Activated T-cell treated with anti-CD3 and anti-CD28 coated beads, Interleukin-2, amount 50 U/mL, for 72 hours (primary cell): ENCODE measurements at places on chromosomes 2 and 18. TPM values are rescaled to one million over a fixed set of nuclear protein-coding genes. Genes with fewer than 3 reads are reported as not detected.

MRPS9 gene
- 24.6 TPM for total RNA-seq

CCDC121 gene
- total RNA-seq: not detected

DNAH6 gene
- 1.0 TPM for total RNA-seq

GKN1 gene
- total RNA-seq: not detected

SERPINB13 gene
- total RNA-seq: not detected

PUM2 gene
- total RNA-seq: 109 TPM

MAP3K19 gene
- not detected for total RNA-seq

MORN2 gene
- total RNA-seq: 9.3 TPM

C1QL2 gene
- total RNA-seq: not detected

ZNF892 gene
- 7.2 TPM for total RNA-seq

WNT10A gene
- total RNA-seq: 3.4 TPM

PLB1 gene
- total RNA-seq: 1.9 TPM

RTP5 gene
- 0.12 TPM for total RNA-seq

PSTPIP2 gene
- 30.1 TPM for total RNA-seq

KIF5C gene
- 29.1 TPM for total RNA-seq

HTR2B gene
- total RNA-seq: not detected

ZNF514 gene
- 12.3 TPM for total RNA-seq

TMEM37 gene
- total RNA-seq: not detected

SUPT7L gene
- total RNA-seq: 48.9 TPM

SLC4A3 gene
- total RNA-seq: not detected

M1AP gene
- total RNA-seq: not detected

GALNT5 gene
- total RNA-seq: not detected

VIT gene
- total RNA-seq: not detected

NEU4 gene
- 1.4 TPM for total RNA-seq

TMEM214 gene
- total RNA-seq: 50.5 TPM

FBXO36 gene
- total RNA-seq: 2.1 TPM

SCN3A gene
- total RNA-seq: 0.24 TPM

MARCHF7 gene
- total RNA-seq: 104 TPM

RNF152 gene
- 0.12 TPM for total RNA-seq

TLX2 gene
- total RNA-seq: 2.4 TPM

CMPK2 gene
- 10.6 TPM for total RNA-seq

EMILIN1 gene
- total RNA-seq: 0.36 TPM

ANKRD62 gene
- total RNA-seq: not detected

PRSS56 gene
- total RNA-seq: 0.39 TPM

CYTIP gene
- total RNA-seq: 460 TPM

NT5C1B gene
- total RNA-seq: not detected

CDH19 gene
- total RNA-seq: not detected

MERTK gene
- 2.0 TPM for total RNA-seq

REG3G gene
- total RNA-seq: not detected

PPP1R1C gene
- not detected for total RNA-seq

RPL37A gene
- total RNA-seq: 3,626 TPM

GAREM2 gene
- 1.9 TPM for total RNA-seq

CERKL gene
- 0.07 TPM for total RNA-seq

INHA gene
- total RNA-seq: not detected
